Left forelimb (tissue), 1 donor: ENCODE measurements at places on chromosomes 6 and 20.

- no peak for DNase-seq
Observed at GRCh38 chr20:36823121-36823520, 49.6 kb upstream of the DSN1 start.

DNA sequence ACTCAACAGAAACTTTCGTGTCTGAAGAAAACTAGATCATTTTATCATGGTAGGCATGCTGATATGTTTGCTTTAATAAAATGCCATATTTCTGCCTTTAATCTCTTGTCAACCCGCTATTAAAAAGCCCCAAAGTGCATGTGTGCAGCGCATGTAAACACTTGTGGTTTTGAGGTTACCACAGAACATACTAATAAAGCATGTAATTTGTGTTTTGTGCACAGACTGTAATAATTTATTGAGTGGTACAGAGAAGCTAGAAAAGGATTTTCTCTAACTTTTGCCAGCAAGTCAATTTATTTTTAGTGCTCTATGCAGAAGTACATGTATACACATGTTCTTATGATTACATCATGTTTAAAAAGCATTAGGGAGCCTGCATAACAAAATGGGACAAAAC, 349.9 kb upstream of the SLC35B3 start:
- no peak for DNase-seq

DNA sequence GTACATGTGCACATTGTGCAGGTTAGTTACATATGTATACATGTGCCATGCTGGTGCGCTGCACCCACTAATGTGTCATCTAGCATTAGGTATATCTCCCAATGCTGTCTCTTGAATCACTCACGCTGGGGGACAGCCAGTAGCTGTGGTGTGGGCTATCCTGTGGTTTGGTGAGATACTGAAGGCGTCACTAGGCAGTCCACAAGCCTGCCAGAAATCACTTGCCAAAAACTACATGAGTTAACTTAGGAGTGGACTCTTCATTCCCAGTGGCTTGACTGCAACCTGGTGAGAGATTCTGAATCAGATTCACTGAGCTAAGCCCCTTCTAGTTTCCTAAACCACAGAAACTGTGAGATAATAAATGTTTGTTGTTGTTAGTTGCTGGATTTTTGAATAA, 191.3 kb downstream of the TSHZ2 start:
- no peak for DNase-seq

DNA sequence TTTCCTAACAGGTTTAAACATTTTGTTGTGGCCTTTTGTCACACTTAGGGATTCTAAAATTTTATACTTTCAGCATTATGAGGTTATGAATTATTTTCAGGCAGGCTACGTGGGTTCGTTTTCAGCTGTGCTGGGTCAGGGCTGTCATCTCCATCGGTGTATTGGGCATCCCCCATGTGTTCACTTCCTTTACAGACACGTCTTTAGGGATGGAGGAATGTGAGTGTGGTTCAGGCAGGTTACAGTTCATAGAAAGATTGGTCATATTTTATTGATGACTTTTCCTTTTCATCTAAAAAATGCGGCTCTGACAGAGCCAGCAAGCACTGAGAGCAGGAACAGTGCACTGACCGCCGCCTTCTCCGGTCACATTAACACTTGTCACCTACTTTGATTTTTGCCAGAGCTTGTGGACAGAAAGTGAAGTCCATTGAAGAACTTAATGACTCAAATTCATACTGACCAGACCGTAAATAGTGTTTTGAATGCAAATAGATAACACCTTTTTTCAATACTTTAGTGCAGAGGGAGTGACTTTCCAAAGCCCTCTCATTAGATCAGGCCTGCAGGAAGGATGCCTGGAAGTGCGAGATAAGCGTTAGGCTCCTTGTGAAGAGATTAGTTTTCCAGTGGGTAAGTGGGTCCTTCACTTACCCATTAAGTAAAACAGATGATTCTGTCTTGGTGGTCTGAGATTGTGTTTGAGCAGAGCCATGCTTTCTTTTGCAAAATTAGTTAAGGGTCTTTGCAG, 113.1 kb downstream of the TIAM2 start:
- DNase-seq: no peak

- DNase-seq: no peak
Observed at GRCh38 chr20:14343491-14344065, 6.2 kb upstream of the FLRT3 start.

DNA sequence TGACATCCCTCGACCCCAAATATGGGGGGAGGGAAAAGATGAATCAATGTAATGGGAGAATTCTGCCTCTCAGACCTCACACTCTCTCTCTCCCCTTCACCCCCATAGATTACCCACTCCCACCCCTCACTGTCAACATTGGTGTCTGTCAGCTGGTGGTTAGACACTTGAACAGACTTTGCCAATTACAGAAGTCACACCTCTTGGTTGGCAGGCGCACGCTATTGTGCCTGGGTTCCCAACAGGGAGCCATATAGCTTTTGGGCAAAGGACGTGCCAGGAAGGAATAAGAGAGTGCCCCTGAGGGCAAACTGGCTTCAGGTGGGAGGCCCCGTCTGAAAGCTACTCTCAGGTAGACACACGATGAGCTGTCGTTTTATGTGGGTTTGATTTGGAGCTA, 54.1 kb upstream of the FYN start:
- DNase-seq: no peak

- DNase-seq: no peak
Observed at GRCh38 chr6:170293341-170294231, 2.7 kb upstream of the DLL1 start.

- DNase-seq: no peak
Observed at GRCh38 chr6:39029156-39030011, 19.2 kb upstream of the GLP1R start.

DNA sequence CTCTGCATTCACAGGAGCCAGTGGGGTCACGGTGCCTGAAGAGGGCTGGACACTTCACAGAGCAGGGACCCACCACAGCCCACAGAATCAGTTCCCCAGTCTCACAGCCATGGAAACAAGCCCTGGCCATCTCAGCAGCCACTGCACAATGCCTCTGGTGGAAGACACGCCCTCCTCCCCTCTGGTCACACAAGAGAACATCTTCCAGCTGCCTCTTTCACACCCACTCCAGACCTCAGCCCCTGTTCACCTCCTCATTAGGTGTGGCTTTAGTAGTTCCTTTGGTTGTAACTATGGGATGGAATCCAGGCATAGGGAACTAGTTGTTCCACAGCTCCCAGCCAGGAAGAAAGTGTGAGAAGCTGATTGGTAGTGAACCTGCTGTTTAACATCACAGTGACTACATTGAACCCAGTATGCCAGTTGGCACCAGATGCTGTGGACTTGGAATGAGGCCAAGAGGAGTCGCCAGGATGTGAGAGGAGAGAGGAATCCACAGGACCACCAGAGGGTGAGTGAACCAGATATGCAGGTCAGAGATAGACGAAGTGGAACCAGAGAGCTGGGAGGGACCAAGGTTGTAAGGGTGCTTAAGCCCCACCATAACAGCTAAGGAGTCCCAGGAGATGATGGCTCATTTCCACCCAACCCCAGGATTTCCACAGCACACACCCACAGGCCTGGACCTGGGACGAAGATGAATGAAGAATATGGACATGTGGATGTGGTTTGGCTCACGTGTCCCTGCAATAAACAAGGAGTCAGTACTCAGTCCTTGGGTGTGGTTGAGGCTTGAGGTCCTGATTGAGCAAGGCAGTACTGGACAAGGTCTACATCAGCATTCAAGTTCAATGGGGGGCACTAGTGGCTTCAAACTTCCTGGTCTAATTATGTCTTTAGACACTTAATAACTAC, 8.8 kb upstream of the BTN3A3 start:
- no peak for DNase-seq

- DNase-seq: no peak
Observed at GRCh38 chr6:107173779-107174178, 58.5 kb upstream of the BEND3 start.

DNA sequence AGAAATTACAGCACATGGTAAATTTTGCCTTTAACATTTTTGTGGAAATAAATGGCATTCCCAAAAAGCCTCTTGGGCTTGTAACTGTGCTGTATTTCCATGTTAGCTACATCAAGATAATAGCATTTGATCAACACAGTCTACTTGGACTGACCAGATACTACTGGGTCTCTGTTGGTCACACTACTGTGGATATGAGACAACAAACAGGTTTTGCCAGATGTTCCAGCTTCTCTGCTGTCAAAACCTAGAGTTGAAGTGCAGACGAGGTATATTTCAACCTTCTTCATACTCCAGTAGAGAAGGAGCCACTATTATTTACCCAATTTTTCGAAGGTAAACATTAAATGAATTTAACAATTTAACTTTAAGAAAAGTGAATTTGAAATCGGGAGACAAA, 284.7 kb upstream of the CITED2 start:
- DNase-seq: no peak

DNA sequence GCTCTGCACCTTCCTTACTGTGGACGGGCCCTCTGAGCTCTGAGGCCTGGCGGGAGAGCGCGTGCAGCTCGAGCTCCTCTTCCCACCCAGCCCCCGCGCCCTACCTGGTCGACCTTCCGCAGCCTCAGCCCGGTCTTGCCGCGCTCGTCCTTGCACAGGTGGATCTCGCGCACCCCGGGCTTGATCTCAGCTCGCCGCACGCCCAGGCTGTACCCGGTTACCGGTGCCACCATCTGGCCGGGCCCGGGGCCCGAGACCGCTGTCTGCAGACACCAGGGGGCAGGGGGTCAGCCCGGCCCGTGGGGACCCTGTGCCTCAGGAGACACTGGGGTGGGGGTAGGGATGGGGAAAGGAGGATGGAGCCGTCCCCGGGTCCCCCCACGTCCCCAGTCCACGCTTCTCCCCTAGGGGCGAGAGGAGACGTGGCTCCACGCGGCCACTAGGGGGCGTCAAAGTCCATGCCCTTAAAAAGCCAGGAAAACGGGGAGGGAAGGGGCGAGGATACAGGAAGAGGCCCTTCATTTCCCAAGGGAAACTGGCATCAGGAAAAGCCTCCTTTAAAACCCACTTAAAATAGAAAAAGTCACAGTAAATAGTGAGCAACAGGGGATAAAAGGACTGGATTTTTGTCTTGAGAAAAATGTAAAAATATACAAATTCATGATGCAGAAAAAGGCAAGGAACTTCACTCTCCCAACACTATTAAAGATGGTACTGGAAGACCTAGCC, 15.5 kb downstream of the SDCBP2 start:
- DNase-seq: peak; percentile 82

GRCh38 chr20:42083280-42083679, 465.1 kb upstream of the CHD6 start:
- DNase-seq: no peak

DNA sequence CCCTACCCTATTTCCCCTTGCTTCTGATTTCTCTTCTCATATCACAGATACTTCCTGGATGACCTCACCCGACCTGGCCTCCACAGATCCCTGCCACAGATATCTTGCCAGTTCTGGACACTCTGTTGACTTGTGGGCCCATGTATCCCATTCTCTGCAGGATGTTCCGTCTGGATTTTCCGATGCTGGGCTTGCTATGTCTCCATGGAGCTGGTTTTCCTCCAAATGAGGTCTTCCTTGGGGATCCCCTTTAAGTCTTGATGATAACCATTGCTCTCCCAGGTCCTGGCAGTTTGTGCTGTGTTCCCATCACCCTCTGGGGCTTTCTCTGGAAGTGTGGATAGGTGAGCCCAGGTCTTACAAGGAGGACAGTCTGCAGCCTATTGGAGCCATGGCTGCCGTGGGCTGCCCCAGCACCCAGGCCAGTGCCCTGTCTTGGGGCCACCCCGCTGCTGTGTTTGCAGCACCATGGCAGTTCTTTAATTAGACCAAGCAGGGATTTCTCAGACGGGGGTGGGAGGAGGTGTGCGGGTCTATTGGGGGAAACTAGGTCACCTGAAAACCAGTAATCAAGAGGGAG, 23.9 kb downstream of the PPP1R16B start:
- DNase-seq: no peak

GRCh38 chr20:37945091-37945547, 42.2 kb downstream of the VSTM2L start:
- peak; percentile 59 for DNase-seq

DNA sequence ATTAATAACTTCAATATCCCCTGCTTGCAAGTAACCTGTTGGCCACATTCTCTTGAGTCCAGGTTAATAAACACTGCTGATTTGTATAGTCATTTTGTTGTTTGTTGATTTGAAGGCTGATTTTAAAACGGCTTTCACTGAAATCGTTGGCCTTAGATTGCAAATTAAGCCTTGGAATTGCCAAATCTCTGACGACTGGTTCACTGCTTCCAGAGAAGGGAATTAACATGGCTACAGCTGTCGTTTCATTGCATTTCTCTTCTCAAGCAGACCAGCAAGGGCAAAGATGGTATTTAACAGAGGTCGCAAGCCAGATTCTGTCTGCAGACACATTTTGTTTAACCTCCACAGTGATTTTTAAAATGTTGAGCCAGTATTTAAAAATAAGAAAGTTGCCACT, 470.9 kb downstream of the TFAP2A start:
- no peak for DNase-seq

- DNase-seq: no peak
Observed at GRCh38 chr20:36210436-36211021, 25.7 kb upstream of the AAR2 start.

- no peak for DNase-seq
Observed at GRCh38 chr6:100202417-100203194, 208.6 kb upstream of the MCHR2 start.

- DNase-seq: no peak
Observed at GRCh38 chr6:169208011-169208410, 45.6 kb downstream of the THBS2 start.

GRCh38 chr20:62726716-62727583, 18.3 kb downstream of the NTSR1 start:
- no peak for DNase-seq

DNA sequence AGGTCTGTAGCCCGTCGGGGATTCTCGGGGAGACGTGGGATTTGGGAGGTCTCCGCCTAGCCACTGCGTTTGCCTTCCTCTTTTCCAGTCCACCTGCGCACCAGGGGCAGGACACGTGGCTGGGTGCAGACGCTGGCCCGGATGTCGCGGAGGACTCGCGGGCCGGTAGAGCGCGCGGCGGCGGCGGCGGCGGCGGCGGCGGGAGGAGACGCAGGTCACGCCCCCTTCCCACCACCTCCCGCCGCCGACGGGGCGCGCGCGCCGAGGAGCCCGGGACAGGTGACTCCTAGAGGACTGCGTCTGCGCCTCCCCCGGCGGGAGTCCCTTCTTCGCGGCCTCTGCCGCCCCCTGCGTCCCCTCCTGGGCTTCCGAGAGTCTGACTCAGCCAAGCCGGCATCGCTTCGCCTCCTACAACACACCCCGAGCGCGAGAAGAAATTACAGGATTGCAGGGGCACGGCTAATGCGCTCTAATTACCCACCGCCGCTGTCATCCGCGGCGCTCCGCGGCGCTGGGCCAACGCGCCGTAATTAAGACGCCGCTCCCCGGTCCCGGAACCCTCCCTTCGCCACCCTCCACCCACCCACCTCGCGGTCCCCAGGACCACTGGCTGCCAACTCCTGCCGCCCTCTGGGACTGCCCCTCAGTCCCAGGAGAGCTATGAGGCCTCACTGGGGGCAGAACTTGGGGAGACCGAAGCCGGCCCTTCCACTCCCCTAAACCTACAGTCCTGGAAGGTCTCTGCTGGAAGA, 124.5 kb downstream of the MRPL14 start:
- no peak for DNase-seq
